ENCODE measurements at places on chromosomes 2 and 18.

DNA sequence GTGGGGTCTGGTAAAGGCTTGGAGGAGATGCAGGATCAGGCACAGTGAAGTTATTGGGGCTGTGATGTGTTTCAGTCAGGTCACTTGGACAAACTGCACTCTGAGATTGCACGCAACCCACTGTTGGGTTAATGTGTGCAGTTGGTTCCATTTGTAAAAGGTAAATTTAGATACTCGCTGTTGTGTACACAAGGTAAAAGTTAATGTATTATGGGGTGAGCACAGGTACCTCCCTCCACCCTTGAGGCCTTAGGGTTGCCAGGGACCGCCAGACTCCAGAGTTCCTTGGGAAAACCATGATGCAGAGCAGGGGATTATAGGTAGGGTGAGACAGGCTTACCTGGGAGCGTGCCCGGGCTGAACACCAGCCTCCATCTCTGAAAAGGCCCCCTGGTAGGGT is 20.1 kb downstream of the IMPA2 start:
- no peak for DNase-seq

GRCh38 chr2:13255485-13255884 is 538.7 kb downstream of the TRIB2 start:
- DNase-seq: no peak

- DNase-seq: no peak
These were observed 16.4 kb downstream of the EPC2 start for GRCh38 chr2:148660999-148661398.

DNA sequence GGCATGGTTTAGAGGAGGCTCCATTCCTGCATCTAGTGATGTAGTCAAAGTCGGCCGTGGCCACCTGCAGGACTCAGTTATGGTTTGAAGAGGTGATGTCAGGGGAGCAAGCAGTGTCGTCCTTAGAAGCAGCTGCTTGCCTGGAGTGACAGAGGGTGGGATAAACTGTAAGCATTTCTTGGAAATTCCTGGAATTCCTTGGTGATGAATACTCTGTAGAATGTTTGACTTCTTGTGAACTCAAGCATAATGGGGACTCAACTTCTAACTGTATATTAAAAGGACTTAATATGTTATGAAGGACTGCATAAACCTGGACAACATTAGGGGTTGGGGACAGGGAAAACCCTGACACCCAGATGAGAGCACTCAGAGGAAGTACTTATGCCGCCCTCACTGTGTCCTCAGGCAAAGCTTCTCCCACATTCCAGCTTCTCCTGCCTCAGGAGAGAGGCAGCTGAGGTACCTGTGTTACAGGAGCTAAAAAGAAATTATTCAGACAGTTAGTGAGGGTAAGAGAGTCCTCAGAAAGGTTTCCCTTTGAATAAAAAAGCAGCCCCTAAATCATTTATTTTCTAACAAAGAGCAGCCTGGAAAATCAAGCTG is 459.9 kb upstream of the CELF4 start:
- no peak for DNase-seq

- no peak for DNase-seq
These were observed 27.8 kb downstream of the ANKRD62 start for GRCh38 chr18:12121175-12122042.

DNA sequence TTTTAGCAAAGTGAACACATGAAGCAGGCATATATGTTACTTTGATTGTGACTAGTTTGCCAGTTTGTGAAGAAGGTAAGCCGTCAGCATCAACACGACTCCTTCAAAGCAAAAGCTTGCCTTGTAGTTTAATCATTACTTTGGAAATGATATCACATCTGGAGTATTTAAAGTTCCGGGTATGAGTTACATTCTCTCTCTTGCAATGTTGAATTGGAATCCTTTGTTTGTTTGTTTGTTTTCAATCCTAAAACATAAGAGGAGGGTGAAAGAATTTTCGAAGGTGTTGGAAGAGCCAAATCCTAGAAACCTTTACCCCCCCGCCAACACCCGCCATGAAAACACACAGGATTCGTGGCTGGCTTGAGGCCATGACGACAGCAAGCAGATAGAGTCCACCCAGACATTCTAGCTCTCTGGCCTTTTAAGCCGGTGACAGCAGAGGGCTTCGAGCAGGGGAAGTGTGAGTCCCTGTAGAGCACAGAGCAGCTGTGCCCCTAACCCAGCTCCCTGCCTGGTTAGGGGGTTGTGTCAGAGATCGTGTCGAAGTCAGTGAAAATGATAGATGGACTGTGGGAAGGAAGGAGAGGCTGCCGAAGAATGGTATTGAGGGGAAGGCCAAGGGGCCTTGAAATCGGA is 103.8 kb upstream of the SMIM21 start:
- no peak for DNase-seq

- no peak for DNase-seq
These were observed 57.3 kb downstream of the MTHFD2 start for GRCh38 chr2:74255660-74256213.

DNA sequence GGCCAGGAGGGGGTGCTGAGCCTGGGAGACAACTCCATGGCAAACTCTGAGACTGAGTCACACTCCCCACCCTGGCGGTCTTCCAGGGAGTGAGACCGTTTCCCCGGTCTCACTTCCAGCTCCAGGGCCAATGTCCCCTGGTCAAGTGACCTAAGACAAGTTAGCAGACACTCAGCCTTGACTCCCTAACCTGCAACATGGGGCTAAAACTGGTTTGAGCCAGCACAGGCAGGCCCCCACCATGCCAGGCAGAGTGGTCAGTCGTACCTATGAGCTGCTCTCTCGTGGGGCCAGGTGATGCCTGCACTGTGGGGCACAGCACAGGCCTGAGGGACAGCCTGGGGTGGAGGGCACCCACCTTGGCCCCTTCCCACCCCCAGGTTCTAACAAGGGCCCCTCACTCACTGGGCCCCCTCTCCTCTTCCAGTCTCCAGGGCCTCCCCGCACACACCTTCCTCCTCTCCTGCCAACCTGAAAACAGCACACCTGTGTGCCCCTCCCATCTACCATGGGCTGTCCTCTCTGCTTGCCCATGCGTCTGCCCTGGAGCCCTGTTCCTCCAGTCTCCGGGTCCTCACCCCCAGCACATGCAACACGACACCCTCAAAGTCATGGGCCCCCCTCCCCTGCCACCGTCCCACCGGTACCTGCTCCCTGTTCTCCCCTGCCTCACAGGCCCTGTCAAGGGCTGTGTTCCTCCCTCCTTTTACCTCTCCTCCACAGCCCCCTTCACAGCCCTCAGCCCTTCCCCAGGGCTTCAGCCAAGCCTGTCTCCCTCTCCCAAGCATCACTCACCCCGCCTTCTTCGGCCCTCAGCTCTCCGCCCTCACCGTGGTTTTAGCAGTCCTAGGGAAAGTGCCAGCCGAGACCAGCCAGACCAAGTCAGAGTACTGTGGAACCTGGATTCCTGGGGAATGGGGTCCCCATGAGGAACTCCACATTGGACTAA is 1.6 kb downstream of the GPR17 start:
- DNase-seq: no peak

GRCh38 chr18:59054496-59055287 is 85.0 kb upstream of the SEC11C start:
- no peak for DNase-seq

All from central memory CD4-positive, alpha-beta T cell (primary cell).